Naive B cell (primary cell): ENCODE measurements at places on chromosomes 2 and 18. TPM values are rescaled to one million over a fixed set of nuclear protein-coding genes. Genes with fewer than 3 reads are reported as not detected.

Gene KCNJ3
- not detected for polyA plus RNA-seq

- no peaks in the 10 kb centered on the region for H3K4me1 ChIP-seq
- H3K27ac ChIP-seq = no peak overlapping the region
- peaks cover 11% of the 10 kb centered on the region for H3K27me3 ChIP-seq
- no peaks in the 10 kb centered on the region for H3K36me3 ChIP-seq
Observed at GRCh38 chr2:67498931-67499330, 101.8 kb downstream of the ETAA1 start.

DNA sequence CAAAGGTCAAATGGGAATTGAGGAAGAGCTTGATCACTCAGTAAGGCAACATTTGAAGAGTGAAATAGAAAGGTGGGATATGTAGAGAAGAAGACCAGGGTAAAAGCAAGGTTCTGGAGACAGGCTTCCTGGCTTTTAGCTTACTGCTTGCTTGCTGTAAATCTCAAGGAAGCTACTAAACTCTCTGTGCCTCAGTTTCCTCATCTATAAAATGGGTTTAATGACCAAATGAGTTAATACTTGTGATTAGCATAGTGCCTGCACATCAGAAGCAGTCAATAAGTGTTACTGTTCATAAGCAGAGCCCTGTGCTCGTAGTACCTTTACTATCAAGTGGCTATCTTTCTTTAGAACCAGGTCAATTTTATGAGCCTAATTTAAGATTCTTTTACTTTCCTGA is 222.2 kb upstream of the ITGA4 start:
- peaks cover 5% of the 10 kb centered on the region for H3K36me3 ChIP-seq
- no peak overlapping the region for H3K4me3 ChIP-seq
- H3K27ac ChIP-seq = no peak overlapping the region
- no peaks in the 10 kb centered on the region for H3K27me3 ChIP-seq

- DNase-seq = no peak
- no peaks in the 10 kb centered on the region for H3K4me1 ChIP-seq
- H3K4me3 ChIP-seq = no peak overlapping the region
- no peaks in the 10 kb centered on the region for H3K27me3 ChIP-seq
- H3K36me3 ChIP-seq = no peaks in the 10 kb centered on the region
Observed at GRCh38 chr2:217842017-217842416, 160.8 kb downstream of the TNS1 start.

DNA sequence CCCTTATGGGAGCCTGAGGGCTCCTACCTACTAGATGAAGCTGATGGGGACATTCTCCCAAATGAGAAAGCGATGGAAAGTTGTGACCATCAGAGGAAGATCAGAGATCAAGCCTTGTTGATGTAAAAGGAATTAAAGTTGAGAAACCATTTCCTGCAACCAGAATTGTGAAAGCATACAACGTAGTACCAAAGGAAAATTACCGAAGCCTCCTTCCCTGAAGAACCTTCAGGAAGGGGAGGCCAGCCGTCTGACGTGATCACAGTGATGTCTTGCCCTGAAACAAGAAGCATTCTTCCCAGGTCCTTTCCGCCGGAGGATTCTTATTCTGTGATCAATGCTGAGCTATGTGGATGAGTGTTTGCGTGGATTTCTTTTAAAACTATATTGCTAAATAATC is 211.6 kb upstream of the TNP1 start:
- no peak overlapping the region for H3K27ac ChIP-seq
- no peaks in the 10 kb centered on the region for H3K36me3 ChIP-seq
- DNase-seq = no peak
- H3K4me1 ChIP-seq = no peaks in the 10 kb centered on the region
- H3K27me3 ChIP-seq = peaks cover 5% of the 10 kb centered on the region
- H3K4me3 ChIP-seq = no peak overlapping the region
